ENCODE measurements at places on chromosomes 12 and 14.

DNA sequence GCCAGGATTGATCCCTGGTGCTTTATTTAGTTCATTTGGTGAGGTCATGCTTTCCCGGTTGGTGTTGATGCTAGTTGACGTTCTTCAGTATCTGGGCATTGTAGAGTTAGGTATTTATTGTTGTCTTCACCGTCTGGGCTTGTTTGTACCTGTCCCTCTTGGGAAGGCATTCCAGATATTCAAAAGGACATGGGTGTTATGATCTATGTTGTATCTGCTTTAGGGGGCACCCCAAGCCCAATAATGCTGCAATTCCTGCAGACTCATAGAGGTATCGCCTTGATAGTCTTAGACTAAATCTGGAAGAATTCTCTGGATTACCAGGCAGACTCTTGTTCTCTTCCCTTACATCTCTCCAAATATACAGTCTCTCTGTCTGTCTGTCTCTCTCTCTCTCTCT is 42.1 kb downstream of the AK7 start:
- no peak for DNase-seq

DNA sequence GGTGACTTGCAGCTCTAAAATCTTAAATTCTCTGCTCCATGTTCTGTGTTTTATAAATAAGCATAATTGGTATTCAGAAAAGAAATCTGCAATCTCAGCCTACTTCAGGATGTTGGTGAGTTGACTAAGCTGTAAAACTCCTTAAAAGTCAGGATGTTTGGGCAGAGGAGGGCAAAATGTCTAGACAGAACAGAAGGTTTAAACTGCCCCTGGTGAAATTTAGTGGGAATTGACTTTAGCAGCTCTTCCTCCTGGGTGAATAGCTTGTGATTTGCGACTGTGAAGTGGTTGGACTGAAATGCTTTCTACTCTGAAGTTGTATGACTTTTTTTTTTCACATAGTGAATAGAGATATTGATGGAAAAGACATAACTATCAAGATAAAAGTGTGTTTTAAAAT is 85.8 kb downstream of the CAND1 start:
- no peak for DNase-seq

DNA sequence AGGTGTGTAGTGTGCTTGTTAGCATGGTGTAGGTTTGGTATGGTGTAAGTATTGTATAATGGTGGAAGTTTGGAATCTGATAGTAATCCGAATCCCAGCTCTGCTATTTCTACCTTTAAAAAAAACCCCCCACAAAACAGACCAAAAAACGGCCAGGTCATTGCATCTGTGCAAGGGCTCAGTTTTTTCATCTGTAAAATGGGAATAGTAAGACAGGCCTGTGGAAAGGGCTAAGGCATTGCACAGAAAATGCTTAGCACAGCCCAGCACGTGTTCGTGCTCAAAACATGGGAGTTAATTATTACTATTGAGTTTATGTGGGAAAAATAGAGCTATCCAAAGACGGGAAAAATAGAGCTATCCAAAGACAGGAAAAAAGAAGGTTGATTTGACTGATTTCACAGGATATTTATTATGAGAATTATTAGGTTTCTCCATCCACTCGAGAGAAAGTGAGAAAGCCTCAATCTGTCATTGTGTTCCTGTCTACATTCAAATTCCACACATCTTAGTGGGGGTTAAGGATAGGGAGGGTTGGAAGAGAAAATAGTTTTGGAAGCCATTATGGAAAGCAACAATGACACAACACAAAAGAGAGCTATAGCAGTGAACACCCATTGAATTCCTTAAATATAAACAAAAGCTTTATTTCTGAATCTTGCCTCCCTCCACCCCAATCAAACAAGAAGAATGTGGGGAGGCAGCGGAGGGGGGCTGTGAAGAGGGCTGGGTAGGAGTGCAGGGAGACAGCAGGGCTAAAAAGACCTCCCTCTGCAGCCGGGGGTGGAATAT is 126.8 kb upstream of the MAX start:
- DNase-seq = no peak

DNA sequence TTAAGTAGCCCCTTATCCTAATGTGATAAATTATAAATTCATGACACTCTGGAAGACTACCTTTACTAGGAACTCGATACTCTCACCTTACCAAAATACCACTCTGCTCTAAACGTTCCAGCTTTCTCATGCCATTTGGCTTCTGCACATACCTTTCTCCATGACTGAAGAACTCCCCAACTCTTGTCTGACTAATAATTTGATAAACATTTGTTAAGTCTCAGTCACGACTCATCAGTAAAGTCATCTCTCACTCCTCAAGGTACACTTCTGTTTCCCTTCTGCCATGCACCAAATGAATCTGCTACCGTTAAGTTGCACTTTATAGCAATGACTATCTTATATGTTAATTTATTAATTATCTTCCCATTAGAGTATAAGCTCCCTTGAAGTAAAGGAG is 498.3 kb upstream of the NOVA1 start:
- DNase-seq = no peak

DNA sequence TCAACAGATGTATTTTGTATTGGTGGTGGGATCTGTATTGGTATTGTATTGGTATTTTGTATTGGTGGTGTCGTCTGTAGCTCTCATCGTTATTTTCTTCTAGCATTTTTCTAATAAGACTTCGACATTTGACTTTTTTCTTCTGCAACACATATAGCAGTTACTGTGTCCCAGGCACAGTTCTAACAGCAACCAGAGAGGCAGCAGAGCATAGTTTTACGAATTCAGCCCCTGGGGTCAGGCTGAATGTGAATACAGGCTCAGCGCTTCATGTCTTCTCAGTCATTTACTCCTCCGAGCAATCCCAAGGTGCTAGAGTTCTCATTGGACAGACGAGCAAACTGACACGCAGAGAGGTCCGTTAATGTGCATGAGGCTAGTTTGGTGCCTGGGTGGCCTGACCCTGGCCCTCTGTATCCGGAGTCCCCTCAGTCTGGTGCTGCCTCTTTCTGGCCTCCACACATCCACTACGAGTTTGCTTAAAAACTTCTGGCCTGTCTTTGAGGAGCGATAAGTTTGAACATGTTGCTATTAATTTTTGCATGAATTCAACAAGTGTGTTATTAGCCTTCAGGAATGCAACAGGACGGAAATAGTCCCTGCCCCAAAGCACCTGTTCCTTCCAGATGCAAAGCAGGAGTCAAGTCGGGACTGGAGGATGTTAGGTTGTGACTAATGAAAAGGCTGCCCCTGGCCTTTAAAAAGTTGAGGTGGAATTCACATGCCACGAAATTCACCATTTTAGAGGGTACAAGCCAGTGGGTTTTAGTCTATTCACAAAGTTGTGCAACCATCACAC is 87.0 kb downstream of the GLT1D1 start:
- DNase-seq = no peak

GRCh38 chr12:109927622-109928021 is 27.5 kb downstream of the TCHP start:
- no peak for DNase-seq

GRCh38 chr14:101790232-101790631 is 28.7 kb downstream of the PPP2R5C start:
- no peak for DNase-seq

- no peak for DNase-seq
These were observed 212.2 kb downstream of the DUSP6 start for GRCh38 chr12:89140141-89140540.
